Caki2 (cell line): ENCODE measurements at places on chromosomes 3 and 15.

- DNase-seq = peak; percentile 39
Observed at GRCh38 chr3:12221663-12222062, 63.0 kb upstream of the TIMP4 start.

DNA sequence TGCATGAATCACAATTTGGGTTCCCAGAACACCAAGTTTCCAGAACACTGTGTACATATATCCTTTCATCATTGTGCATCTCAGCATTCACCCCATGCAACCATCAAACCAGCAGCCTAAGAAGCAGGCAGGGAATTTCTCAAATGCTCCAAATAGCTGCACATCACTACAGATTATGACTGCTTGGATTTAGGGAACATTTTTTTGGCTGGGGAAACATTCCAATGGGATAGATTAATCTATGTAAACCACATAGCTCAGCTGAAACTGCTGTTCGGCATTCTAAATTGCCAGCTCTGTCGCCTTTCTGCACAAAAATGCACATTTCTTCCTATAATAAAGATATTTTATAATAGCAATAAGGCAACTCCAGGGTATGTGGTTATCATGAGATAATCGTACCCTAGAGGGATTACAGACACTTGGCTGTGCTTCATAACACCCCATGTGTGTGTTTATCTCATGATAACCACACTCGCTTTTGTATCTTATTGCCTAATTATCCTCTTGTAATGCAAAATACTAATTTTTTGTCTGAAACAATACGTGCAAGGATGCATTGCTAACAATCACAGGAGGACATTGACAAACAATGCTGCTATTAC lies 483.7 kb upstream of the DPH6 start:
- DNase-seq = no peak

DNA sequence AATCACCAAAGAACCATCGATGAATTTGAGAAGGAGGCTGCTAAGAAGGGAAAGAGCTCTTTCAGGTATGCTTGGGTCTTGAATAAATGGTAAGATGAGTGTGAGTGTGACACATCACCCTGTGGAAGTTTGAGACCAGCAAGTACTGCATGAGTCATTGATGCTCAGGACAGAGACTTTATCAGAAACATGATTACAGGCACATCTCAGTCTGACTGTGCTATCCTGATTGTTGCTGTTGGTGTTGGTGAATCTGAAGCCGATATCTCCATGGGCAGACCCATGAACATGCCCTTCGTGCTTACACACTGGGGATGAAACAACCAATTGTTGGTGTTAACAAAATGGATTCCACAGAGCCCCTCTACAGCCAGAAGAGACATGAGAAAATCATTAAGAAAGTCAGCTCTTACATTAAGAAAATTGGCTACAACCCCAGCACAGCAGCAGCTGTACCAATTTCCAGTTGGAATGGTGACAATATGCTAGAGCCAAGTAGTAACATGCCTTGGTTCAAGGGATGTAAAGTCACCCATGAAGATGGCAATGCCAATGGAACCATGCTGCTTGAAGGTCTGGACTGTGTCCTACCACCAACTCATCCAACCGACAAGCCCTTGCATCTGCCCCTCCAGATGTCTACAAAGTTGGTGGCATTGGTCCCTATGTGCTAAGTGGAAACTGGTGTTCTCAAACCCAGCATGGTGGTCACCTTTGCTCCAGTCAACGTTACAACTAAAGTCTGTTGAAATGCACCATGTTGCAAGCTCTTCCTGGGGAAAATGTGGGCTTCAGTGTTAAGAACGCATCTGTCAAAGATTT lies 20.5 kb downstream of the TM4SF4 start:
- no peak for DNase-seq

- DNase-seq = no peak
Observed at GRCh38 chr15:77179541-77179998, 108.7 kb upstream of the TSPAN3 start.

DNA sequence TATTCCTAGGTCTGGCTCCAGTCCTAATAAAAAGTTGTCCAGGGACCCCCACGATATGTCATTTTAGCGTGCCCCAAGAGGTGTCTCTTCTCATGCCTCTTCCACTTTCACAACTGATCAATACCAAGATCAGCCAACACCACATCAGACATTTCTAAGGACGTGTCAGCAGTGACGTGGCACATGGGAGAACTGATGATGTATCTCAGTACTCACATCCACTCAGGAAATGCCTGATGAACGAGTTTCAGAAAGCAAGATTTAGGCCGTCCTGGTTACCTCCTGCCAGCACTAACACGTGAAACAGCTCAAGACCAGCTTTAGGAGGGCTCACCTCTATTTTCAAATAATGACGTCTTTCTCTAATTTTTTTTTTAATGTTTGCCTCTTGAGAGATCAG lies 19.6 kb downstream of the VGLL4 start:
- no peak for DNase-seq

DNA sequence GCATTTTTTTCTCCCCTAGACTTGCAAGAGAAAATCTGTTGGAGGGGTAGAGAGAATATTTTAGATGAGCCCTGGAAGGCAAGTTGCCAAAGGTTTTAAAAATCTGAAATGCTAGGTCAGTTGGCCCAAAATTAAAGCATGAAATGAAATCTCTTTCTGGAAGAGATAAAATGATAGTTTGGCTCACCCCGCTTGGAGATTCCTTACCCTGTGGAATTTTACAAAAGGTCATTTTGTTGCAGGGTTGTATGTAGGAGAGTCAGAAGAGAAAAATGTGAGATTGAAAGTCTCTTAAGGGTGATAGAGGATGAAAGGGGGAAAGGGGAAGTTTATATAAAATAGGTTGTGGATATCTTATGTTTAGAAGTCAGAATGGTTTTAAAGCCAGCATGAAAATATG lies 277.8 kb downstream of the CD47 start:
- no peak for DNase-seq

- DNase-seq = no peak
Observed at GRCh38 chr15:63560741-63561448, 36.3 kb upstream of the FBXL22 start.

DNA sequence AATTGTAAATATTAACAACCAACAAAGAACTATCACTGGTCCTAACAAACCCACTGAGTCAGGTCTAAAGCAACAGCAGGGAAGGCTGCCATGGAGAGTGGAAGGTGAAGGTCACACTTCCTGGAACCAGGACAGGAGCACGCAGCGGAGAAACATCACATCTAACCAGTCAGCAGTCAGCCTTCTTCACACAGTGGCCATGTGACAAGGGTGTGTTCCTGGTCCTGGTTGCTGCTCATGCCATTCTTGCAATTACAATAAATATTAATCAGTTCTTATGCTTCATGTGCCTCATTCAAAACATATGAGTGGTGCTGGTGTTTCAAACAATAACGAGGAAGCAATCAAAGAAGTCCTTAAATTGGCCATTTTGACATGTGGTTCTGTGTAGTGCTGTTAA lies 162.8 kb downstream of the ARRDC4 start:
- no peak for DNase-seq

GRCh38 chr3:42036483-42036823 lies 54.7 kb upstream of the TRAK1 start:
- peak; percentile 81 for DNase-seq

- DNase-seq = no peak
Observed at GRCh38 chr3:154835639-154836038, 244.5 kb upstream of the MME start.

GRCh38 chr3:183349421-183350157 lies 78.8 kb downstream of the MCF2L2 start:
- no peak for DNase-seq

DNA sequence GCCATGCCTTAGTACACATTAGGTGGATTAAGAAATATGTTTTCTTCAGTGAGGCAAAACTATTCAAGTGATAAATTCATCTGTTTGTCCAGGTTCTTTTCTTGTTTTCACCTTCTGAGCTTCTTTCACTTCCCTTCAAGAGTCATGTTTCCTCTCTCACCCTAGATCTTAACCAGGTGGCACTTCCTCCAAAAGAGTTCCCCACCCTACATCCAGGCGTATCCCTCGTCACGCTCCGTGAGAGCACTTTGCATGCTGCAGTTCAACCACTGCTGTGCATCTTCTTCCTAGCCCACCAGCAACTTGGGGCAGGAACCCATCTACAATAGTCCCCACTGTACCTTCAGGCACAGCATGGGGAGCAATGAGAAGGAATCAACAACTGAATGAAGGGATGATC lies 28.9 kb downstream of the OSBPL10 start:
- no peak for DNase-seq

DNA sequence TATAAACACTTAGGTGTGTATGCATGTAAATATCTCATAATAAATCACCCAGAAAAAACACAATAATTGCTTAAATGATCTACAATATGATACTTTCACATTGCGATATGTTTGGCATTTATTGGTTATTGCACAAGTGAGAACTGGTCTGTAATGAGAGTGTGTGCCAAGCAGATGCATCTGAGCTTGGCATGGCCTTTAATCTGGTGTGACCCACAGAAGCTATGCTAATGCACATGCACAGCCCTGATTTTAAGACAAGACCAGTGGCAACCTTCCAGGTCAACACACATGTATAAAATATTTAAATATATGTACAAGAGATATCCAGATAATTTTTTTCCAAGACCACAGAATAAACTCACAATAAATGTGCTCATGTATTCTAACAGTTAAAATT lies 42.7 kb downstream of the C2CD4A start:
- no peak for DNase-seq

- no peak for DNase-seq
Observed at GRCh38 chr3:37457378-37458065, 283.1 kb upstream of the LRRFIP2 start.

GRCh38 chr3:163476179-163476578 lies 1602.1 kb downstream of the SI start:
- no peak for DNase-seq

DNA sequence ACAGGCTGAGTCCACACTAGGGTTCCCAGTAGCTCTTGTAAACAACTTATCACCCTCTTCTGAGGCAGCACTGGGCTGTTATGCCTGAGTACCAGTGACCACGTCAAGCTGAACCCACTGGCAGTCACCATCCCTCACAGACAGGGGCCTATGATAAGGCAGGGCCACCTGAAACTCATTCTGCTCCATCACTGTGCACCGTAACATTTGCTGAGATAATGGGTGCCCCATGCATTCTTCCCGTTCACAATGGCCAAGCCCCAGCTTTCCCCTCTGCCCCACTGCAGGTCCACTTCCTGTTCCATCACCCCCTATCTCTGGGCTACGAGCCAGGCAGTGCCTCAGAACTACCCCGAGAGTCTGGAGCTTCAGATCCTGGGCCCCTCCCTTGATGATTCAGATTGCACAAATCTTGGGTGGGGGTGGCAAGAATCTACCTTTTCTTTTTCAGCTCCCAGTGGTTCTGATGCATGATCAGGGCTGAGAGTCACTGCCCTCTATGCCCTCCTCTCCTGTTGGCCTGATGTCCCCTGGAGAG lies 158.0 kb downstream of the RAB11A start:
- no peak for DNase-seq

DNA sequence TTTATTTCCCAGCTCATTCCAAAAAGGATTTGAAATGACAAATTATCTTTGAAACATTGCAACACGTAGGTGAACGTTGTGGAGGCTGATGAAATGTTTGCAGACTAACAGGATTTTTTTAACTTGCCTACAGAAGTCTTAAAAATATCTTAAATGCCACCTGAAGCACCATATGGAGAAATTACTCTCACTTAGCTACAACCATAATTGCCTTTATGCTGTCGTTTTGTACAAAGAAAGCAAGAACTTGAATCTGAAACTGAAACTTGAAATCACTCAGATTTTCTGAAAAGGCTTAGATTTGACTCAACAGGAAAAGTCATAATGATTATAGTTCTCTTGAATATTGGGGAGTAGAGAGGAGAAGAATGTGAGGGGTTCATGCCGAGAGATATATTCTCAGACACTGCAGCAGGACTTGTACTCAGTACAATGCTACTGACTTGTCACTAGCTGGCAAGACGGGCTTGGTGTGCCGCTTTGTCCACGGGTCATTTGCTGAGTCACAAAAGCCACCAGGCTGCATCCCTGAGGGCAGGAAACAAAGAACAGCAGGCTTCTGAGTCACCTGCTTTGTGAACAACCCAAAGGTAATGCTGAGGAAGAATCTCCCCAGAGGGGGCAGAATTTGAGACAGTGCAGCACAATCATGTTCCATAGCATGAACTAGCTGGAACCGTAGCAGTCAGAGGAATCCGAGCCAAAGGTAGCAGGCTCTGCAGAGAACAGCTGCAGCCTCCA lies 7.1 kb upstream of the FMN1 start:
- peak; percentile 90 for DNase-seq

- DNase-seq = no peak
Observed at GRCh38 chr3:64956711-64957325, 269.0 kb upstream of the ADAMTS9 start.

GRCh38 chr3:171875923-171876412 lies 32.8 kb downstream of the TMEM212 start:
- DNase-seq = no peak

- no peak for DNase-seq
Observed at GRCh38 chr3:11447584-11448200, 175.5 kb downstream of the ATG7 start.

DNA sequence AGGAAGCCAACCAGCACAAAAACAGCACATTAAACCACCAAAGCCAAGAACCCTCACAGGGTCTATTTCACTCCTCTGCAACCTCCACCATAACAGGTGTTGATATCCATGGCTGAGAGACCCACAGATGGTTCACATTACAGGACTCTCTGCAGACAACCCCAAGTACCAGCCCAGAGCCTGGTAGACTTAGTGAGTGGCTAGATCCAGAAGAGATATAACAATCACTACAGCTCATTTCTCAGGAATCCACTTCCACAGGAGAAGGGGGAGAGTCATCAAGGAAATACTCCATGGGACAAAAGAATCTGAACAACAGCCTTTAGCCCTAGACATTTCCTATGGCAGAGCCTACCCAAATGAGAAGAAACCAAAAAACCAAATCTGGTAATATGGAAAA lies 168.1 kb upstream of the CD96 start:
- DNase-seq = no peak

DNA sequence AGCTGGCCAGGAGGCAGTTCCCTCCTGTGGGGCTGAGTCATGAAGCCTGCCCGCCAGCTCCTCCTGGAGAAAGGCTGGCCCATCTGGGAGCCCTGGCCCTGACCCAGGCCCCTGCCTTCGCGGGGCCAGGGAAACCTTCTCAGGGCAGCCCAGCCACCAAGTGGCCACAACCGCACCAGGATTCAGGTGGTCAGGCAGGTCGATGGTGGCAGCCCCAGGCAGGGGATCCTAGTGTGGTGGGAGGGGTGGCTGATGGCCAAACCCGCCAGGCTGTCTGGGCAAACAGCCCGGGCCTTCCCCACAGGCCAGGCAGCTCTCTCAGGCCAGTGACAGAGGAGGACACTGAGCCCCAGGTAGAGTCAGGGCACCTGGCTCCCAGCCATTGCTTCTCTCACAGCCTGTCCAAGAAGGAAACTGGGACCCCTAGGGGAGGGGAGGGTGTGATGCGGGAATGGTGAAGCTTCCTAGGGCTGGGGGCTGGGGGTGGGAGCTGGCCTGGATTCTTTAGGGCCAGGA lies 1.2 kb downstream of the TWF2 start:
- peak; percentile 80 for DNase-seq

- DNase-seq = no peak
Observed at GRCh38 chr3:42099020-42099765, 8.0 kb downstream of the TRAK1 start.

- DNase-seq = no peak
Observed at GRCh38 chr3:133695560-133696171, 33.9 kb upstream of the TOPBP1 start.
